Bronchus fibroblast of lung (primary cell): ENCODE measurements at places on chromosomes 7 and 10. TPM values are rescaled to one million over a fixed set of nuclear protein-coding genes. Genes with fewer than 3 reads are reported as not detected.

Gene FAM25A
- total RNA-seq: not detected in 2 replicates

Gene HELLS
- 15.9 and 28.6 TPM in 2 replicates for total RNA-seq

Gene FAM25G
- not detected in 2 replicates for total RNA-seq

Gene EPO
- total RNA-seq: not detected in 2 replicates

Gene MYL10
- not detected in 2 replicates for total RNA-seq

Gene PDIA4
- total RNA-seq: 216 and 231 TPM in 2 replicates

Gene SNX10
- 0.17 and 0.74 TPM in 2 replicates for total RNA-seq

Gene NPC1L1
- total RNA-seq: not detected in 2 replicates

Gene RASSF4
- 6.1 and 6.5 TPM in 2 replicates for total RNA-seq

Gene POM121L12
- not detected in 2 replicates for total RNA-seq

Gene LRIT1
- total RNA-seq: not detected in 2 replicates

Gene MRLN
- not detected in 2 replicates for total RNA-seq
